Activated T-cell treated with anti-CD3 and anti-CD28 coated beads, Interleukin-2, amount 50 U/mL, for 4 hours (primary cell): ENCODE measurements at places on chromosomes 2 and 18. TPM values are rescaled to one million over a fixed set of nuclear protein-coding genes. Genes with fewer than 3 reads are reported as not detected.

DNA sequence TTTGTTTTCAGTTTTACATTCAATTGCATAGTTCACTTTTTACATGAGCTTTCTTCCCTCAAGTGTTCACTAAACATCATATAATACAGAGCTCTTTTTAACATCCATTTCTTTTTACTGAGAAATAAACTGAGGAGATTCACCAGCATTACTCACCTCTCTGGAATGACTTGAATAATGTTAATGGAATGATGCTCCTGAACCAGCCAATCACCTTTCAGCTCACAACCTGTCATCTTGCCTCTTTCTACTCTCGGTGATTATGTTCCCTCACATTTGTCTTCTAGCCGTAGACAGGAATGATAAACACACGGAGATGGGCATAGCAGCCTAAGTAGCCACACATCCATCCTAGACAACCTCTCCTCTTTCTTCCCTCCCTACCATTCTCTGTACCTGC is 301.7 kb downstream of the PAX3 start:
- no peak for DNase-seq

DNA sequence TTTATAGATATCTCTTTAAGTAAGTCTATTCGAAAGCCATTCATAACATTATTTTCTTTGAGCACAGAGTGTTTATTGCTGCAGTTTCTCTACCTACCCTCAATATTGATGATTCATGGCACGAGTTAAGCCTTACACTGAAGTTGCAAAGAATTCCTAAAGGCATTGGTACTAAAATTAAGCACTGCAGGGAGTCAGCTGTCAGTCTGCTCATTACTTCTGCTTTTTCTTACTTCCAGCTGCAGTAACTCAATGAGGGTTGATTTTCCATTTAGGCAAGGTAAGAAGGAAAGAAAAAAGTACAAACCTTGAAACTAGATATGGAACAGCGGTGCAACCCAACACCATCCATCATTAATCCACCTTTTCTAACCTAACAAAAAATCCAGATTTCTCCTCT is 65.2 kb downstream of the RNF152 start:
- no peak for DNase-seq

DNA sequence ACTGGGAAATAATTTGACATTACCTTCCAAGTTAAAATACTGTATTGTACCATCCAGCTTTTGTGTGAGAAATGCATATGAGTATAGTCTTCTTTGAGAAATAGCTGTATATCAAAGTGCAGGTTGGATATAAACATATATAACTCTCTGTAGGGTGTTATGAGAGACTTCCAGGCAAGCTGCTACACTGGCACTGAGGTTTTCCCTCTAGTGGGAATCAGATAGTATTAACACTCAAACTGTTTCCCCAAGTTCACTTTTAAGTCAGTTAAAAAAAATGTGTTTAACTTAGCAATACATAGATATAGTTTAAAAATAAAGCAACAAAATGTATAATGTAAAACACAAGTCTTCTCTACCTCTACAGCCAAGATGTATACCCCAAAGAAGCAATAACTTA is 368.4 kb upstream of the SLC8A1 start:
- DNase-seq: no peak

DNA sequence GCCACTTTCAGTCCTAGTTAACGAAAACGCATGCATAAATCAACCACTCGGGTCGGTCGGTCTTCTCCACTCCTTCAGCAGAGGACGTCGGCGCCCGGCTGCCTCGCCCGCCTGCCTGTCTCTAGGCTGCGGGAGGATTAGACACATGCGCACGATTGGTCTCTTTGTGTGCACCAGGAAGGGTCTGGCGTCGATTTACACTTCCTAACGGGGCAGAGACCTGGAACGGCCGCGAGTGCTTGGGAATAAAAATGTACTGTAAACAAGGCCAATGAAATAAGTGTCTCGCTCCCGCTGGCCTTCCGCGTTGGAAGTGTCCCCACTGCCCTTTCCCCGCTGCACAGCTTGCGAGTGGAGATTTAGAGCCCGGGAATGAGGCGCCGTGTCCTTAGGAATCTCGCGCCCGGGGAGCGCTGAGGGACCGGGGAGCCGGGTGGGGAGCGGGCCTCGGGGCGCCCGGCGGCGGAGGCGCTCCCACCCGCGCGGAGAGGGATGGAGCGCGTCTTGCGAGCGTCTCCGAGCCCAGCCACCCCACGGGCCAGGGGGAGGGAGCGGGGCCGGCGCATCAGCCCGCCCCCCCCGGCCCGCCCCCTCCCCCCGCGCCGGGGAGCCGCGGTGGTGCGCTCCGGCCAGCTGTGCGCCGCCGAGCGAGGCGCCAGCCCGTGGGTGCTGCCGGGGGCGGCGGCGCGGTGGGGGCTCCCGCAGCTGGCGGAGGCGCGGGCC is at the start of gene DOK6:
Gene DOK6, plus strand, starts transcription at position 636 of the 723 bp plus-strand sequence.
- no peak for DNase-seq

GRCh38 chr2:204110751-204111516 is 174.4 kb downstream of the ICOS start:
- no peak for DNase-seq

GRCh38 chr18:62939926-62940325 is 224.6 kb downstream of the PHLPP1 start:
- no peak for DNase-seq

GRCh38 chr2:151845481-151845880 is 17.3 kb upstream of the ARL5A start:
- no peak for DNase-seq

Gene STRN
- total RNA-seq: 19.7 TPM

Gene ANO7
- 0.60 TPM for total RNA-seq

DNA sequence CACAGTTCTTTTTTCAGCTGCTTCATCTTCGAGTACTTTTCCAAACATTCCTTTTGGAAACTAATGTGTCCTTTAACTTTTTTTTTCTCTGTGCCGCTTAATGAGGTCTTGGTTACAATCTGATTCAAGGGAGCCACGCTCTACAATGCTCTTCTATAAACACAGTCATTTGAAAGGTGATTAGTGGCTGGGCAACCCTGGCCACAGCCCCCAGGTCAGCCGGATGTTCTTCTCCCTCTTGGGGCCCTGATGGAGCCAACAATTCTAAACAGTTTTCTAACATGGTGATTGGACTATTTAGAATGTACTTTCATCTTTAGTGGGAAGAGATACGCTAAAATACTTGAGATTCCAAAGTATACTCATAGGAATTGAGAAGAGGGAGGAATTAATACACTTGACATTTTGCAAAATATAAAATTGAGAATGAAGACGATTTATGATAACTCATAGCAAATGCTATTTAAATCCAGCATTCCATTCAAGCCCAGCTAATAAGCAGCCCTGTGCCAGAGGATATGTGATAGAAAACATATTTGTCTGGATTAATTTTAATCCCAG is 83.7 kb upstream of the MBOAT2 start:
- no peak for DNase-seq

Gene ARHGAP25
- total RNA-seq: 48.6 TPM
